ENCODE measurements at places on chromosomes 4 and X.

DNA sequence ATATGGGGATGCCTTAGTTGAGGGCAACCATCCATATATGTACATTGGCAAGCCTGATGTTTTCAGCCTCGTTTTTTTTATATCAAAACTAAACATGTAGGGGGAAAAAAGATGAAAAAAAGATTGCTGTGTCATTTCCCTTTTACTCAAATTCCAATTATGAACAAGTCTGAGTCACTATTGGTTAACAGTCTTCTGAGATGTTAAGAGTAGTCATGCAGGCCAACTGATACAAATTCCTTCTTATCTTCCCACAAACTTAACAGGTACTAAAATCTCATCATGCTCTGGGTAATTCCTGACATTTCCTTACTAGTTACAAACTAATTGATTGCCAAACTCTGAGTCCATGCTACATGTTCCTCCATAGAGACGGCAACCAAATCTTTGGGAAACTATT is 222.1 kb downstream of the FRMPD4 start:
- DNase-seq, result no peak

DNA sequence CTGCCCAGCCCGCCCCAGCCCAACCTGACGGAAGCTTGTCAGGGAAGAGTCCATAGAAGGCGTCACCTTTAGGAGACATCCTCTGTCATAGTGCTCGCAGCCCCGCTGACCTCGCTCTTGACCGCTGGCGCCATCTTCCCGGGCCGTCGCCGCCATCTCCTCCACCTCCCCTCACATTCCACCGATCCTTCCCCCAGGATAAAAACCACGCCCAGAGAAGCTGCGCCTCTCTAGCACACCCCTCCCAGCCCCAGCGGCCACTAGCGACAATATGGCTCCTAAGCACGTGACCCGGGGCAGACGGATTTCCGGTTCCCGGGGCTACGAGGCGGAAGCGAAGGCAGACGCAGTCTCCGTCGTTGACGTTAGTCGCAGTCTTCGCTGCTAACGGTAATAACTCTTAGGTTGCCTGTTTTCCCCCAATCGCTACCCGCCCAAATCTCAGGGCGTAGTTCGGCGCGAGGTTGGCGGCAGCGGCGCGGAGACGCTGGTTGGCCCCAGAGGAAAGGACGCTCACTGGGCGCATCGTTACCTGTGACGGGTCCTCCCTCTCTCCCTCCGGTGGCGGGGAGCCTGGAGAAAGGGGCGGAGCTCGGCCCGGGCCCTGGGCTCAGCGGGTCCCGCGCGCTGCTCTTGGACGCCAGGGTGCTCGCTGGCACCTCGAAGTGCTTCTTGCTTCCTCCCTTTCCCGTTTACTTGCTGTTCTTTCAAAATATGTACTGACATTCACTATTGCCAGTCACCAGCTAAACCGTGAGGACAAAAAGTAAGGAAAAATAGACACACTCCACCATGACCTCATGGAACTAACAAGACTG is at the start of the genes RCHY1 and THAP6:
Gene RCHY1, minus strand, starts transcription at position 273 of the 818 bp plus-strand sequence. Its CDS starts 117 bp downstream, at position 156.
Gene THAP6, plus strand, starts transcription at position 343 of the 818 bp plus-strand sequence. CDS start 980 bp downstream, outside the sequence.
- DNase-seq, result peak; percentile 98

DNA sequence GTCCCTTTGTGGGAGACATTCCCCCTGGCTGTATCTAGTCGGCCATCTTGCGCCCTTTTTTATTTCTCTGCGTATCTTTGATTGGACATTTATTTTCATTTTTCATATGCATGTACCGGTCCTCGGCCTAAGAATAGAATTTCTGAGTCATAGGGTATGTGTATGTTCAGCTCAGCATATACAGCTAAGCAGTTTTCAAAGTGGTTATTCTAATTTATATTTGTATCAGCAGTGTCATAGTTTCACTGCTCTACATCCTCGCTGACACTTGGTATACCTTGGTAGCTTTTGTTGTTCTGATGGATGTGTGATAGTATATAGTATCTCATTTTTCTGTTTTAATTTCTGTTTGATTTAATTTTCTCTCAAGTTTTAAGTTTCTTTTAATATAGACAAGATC is 38.7 kb downstream of the BEX3 start:
- DNase-seq, result no peak

DNA sequence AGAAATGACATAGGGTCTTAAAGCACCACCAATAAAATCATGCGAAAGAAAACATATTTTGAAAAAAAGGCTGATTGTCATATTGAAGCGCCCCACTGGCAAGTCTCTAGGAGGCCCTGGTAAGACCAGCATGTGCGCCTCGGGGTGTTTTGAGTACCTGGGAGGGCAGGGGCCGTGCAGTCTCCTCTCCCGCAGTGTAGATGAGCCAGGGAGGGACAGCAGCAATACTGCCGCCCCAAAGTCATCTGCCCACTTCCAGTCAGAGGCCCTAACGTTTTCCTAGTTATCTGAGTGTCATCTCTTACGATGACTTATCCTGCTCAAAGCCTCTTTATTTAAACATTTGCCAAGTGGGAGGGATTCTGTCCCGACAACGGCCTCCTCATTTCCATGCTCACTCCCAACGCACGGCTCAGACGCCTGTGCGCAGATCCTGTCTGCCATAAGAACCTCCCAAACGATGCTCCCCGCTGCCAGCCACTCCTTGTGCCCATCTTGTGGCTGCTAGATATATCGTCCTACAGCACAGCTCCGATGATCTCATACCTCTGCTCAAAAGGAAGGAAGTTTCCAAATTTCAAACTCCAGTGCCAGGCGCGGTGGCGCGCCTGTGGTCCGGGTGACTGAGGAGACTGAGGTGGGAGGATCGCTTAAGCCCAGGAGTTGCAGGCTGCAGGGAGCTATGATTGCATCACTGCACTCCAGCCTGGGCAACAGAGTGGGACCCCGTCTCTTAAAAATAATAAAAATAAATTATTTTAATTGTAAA is 17.2 kb upstream of the SCRG1 start:
- DNase-seq, result no peak

DNA sequence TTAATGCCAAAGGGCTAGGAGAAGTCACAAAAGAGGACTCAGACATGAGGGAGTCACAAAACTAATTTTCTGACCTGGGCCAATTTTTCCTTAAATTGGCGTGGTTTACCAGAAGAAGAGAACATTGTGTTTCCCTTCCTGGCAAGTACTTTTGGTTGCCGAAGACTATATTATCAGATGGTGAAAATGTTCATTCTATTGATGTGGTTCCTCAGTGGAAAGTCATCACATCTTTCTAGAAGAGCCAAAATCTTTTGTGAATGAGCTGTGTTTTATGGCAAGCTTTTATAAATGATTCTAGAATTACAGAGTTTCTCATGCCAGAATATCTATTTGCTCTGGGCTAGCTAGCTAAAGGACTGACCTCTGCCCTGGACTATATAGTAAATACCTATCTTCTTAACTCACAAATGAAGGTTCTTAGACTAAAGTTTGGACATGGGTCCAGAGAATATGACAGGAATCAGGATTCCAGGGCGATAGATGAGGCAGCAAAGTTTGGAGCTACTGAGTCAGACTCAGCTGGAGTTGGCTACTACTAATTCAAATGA is 288.9 kb downstream of the IL1RAPL2 start:
- no peak for DNase-seq

DNA sequence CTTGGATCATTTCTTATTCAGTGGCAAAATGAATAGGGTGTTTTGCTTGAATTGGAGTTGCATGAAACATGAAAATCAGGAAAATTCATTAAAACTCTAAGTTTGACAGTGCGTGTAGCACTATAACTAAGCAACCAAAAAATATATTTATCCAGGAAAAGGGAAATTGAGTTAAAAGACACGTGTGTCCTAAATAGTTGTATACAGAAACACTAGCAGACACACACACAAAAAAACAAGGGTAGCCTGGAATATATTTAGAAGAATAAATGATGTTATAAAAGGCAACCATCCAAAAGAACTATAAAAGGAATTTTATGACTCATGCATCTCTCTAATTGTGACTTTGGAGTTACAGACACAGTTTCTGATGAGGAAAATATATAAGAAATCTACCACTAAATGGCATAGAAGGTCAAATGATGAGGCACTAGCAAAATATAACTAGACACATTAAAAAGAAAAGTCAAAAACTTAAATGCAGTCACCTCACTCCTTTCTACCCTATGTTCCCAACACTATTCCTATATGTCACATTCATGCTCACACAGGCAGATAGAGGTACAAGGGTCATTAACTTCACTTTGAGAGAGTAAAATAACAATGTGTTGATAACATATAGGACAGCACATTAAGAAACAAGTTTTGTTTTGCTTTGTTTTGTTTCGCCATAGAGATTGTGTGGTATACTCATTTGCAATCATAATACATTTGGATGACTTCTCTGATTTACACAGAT is 793.6 kb upstream of the INTU start:
- no peak for DNase-seq

- DNase-seq, result no peak
These were observed 94.6 kb downstream of the REELD1 start for GRCh38 chr4:146308951-146309350.

- DNase-seq, result no peak
These were observed at the start of gene ZNF518B for GRCh38 chr4:10457255-10457801. Gene ZNF518B (minus strand): TSS chr4:10457426. CDS start chr4:10446328, 11,098 bp downstream.

DNA sequence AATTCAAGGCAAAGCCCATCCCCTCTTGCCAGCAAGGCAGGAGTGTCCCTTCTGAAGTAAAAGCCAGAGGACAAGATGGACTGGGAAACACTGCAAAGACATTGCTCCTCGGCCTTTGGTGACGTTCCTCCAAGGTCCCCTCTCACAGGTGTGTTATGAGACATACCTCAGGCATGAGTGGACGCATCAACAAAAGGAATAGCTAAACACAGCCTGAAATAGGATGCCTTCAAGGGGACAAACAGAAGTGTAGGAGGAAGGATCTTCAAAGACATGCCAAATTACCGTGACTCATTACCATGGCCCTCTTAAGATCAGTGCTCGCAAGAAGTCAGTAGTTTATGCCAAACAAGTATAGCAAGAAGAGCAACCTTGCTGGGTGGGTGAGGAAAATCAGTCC is 6.0 kb upstream of the IDS start:
- DNase-seq, result peak; percentile 38

GRCh38 chr4:100895556-100896197 is 377.9 kb upstream of the EMCN start:
- peak; percentile 37 for DNase-seq

- no peak for DNase-seq
These were observed 36.6 kb downstream of the IGFBP7 start for GRCh38 chr4:57073559-57073958.

All from LoVo (cell line).